Sigmoid colon (tissue), 7 donors: ENCODE measurements at places on chromosomes 6 and 20. TPM values are rescaled to one million over a fixed set of nuclear protein-coding genes. Genes with fewer than 3 reads are reported as not detected.

The DDR1 gene
- polyA plus RNA-seq = 110 TPM

The UST gene
- 3.3 TPM for polyA plus RNA-seq

The MAPK13 gene
- 159 TPM for polyA plus RNA-seq

The PACSIN1 gene
- 0.89 TPM for polyA plus RNA-seq

GRCh38 chr6:143196525-143197225 lies 136.0 kb downstream of the AIG1 start:
- no peaks in the 10 kb centered on the region for H3K36me3 ChIP-seq
- H3K27ac ChIP-seq = no peak overlapping the region
- H3K4me1 ChIP-seq = no peaks in the 10 kb centered on the region
- H3K27me3 ChIP-seq = no peaks in the 10 kb centered on the region
- H3K4me3 ChIP-seq = no peak overlapping the region
- DNase-seq = no peak

GRCh38 chr20:46721476-46721875 lies 12.0 kb downstream of the SLC2A10 start:
- H3K36me3 ChIP-seq = peaks cover 14% of the 10 kb centered on the region
- H3K27me3 ChIP-seq = no peaks in the 10 kb centered on the region

- H3K27ac ChIP-seq = no peak overlapping the region
- no peak overlapping the region for H3K4me3 ChIP-seq
- no peak for DNase-seq
- no peaks in the 10 kb centered on the region for H3K27me3 ChIP-seq
- H3K4me1 ChIP-seq = no peaks in the 10 kb centered on the region
Observed at GRCh38 chr20:54526801-54527200, 51.4 kb downstream of the DOK5 start.

DNA sequence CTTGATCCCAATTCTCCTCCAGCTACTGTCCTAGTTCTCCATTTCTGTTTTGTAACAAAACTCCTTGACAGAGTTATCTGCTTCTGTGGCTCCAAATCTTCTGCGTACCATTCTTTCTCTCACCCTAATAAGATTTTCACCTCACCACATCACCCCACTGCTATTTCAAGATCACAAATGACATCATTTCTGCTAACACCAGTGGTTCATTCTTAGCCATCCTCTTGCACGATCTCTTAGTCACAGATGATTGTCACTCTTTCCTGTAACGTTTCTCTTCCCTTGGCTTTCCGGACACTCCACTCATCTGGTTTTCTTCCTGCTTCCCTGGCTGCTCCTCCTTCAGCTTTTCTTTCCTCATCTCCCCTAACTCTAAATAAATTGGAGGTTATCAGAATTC lies 56.8 kb upstream of the FABP7 start:
- H3K36me3 ChIP-seq = no peaks in the 10 kb centered on the region
- H3K4me3 ChIP-seq = no peak overlapping the region
- no peak overlapping the region for H3K27ac ChIP-seq
- H3K4me1 ChIP-seq = no peaks in the 10 kb centered on the region
- no peaks in the 10 kb centered on the region for H3K27me3 ChIP-seq
- DNase-seq = no peak

DNA sequence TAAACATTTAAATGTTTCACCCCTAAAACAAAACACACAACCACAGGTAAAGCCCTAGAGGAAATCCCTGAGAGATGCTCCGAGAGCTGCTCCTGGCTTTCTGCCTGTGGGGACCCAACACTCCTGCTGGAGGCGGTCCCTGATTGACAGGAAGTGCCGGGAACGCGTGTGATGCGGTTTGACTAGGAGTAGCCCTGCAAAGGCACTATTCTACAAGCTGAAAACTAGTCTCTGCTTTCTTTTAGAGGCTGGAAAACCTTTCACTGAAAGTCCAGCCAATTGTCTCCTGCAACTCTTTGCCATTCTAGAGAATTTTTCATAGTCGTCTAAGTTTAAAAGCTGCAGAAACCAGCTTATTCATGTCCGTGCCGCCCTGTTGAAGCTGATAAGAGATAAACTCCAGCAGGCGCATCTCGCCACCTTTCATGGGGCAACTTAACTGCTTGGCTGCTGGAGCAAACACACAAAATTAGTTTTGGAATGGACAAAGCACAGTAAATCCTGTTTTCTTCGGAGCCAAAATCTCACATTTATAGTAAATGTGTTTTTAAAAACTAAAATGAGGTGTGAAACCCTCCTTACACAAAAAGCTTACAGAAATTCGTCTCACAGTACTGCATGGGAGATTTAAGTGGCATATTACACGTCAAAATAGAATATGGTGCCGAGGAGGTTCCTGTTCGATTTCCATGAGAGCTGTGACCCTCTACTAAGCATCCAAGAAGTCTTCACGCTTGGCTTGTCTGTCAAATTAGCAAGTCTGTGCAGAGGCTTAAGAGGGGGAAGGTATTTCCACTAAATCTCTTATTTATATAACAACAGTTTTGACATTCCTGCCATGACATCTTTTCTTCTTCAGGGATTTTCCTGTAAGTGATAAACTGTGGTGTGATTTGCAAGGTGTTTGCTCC lies 46.9 kb downstream of the DACT2 start:
- no peak overlapping the region for H3K4me3 ChIP-seq
- no peak overlapping the region for H3K27ac ChIP-seq
- no peaks in the 10 kb centered on the region for H3K27me3 ChIP-seq
- H3K36me3 ChIP-seq = no peaks in the 10 kb centered on the region

- no peaks in the 10 kb centered on the region for H3K4me1 ChIP-seq
- no peak overlapping the region for H3K27ac ChIP-seq
- DNase-seq = no peak
- H3K4me3 ChIP-seq = no peak overlapping the region
Observed at GRCh38 chr6:47230579-47230978, 79.1 kb downstream of the TNFRSF21 start.

GRCh38 chr6:121847806-121848522 lies 412.5 kb downstream of the GJA1 start:
- no peak overlapping the region for H3K4me3 ChIP-seq
- H3K27ac ChIP-seq = no peak overlapping the region
- DNase-seq = no peak
- no peaks in the 10 kb centered on the region for H3K27me3 ChIP-seq
- H3K4me1 ChIP-seq = no peaks in the 10 kb centered on the region

DNA sequence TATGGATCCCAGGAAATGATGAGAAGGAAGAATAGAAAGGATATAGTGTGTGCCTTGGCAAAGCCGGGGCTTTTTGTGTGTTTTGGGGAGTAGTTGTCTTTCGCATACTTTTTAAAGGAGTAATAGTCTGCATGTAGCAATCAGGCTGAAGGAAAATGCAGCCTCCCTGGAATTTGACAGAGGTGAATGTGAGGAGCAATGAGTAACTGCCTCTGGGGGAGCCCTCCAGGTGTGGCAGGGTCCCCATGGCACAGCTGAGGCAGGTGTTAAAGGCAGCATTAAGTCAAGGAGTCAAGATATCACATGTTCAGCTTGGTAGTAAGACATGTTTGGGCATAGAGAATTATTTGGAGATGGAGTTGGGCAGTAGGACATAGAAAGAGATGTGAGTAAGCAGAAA lies 203.1 kb downstream of the C6orf118 start:
- DNase-seq = no peak
- H3K4me3 ChIP-seq = no peak overlapping the region
- no peaks in the 10 kb centered on the region for H3K27me3 ChIP-seq

DNA sequence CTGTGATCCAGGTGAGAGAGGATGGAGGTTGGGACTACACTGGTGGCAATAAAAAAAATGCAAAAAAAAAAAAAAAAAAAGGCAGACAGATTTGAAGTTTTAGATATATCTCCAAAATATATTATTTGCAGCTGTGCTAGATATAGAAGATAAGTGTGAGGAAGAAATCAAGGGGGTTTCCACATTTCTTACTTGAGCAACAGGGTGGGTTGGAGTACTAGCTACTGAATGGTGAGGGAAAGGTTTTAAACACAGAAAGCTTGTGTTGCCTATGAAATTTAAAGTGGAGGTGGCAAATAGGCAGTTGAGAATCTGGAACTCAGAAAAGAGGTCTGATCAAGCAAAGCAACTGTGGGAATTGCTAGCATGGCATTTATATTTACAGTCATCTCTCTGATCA lies 59.9 kb upstream of the GNRH2 start:
- peaks cover 27% of the 10 kb centered on the region for H3K36me3 ChIP-seq
- H3K27ac ChIP-seq = no peak overlapping the region
- H3K27me3 ChIP-seq = no peaks in the 10 kb centered on the region
- no peak for DNase-seq
- no peak overlapping the region for H3K4me3 ChIP-seq

DNA sequence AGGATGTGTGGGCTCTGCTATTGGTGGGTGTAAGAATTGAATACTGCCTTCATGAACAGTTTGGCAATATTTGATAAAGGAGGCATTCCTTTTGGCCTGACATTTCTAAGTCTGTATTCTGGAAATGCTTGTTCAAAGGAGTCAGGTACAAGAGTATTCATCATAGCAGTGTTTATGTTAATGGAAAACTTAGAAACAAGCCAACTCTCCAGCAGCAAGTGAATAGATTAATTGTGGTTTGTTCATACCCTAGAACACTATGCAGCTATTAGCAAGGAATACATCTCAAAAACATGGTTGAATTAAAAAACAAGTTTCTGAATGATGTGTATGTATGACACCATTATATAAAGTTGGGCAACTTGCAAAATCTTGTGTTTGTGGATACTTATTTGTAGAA lies 195.8 kb downstream of the ZFAND3 start:
- H3K4me3 ChIP-seq = no peak overlapping the region
- no peaks in the 10 kb centered on the region for H3K36me3 ChIP-seq
- DNase-seq = no peak
- peaks cover 35% of the 10 kb centered on the region for H3K4me1 ChIP-seq
- H3K27ac ChIP-seq = no peak overlapping the region

DNA sequence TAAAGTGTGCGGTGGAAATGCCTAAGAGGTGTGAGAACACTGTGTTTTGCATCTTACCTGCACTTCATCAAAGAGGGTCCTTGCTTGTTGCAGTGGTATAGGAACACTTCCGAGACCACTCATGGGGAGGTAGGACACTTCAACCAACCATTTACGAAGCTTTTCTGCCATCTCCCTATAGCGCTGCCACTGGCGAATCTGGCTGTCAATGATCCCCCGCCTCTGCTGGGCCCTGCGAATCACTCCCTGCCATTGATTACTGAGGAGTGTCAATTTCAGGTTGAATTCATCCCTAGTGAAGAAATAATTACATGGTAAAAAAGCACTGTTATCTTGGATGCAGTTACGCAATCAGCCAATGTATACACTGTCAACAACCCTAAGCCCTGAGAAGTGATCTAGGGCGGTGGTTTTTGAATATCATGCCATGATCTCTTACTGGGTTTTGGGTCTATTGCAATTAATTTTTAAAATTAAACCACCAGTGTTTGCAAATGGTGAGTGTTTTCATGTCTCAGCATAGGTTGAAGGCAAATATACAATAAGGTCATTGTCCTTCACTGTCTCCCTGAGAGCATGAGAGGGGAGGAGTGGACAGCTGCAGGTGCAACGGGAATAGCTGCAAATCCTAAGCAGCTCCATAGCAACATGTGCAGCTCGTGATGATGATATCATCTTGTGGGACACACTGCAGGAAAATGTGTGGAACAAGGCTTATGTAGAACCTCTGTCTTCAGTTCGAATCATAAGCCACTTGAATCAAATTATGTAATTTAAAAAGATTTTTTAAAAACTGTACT lies 400.6 kb downstream of the ESR1 start:
- no peak for DNase-seq
- peaks cover 47% of the 10 kb centered on the region for H3K36me3 ChIP-seq
- no peaks in the 10 kb centered on the region for H3K27me3 ChIP-seq
- H3K4me3 ChIP-seq = no peak overlapping the region
- no peak overlapping the region for H3K27ac ChIP-seq
- no peaks in the 10 kb centered on the region for H3K4me1 ChIP-seq
